Smooth muscle cell of the pulmonary artery (primary cell): ENCODE measurements at places on chromosomes 6 and 20. TPM values are rescaled to one million over a fixed set of nuclear protein-coding genes. Genes with fewer than 3 reads are reported as not detected.

Gene DNAH8
- under 0.01 TPM in 1 of 2 replicates, not detected in the other for total RNA-seq

Gene COL9A3
- 0.39 and 0.50 TPM in 2 replicates for total RNA-seq

Gene CCN5
- total RNA-seq, result 3.0 and 36.4 TPM in 2 replicates

Gene ZBTB12
- 7.6 and 9.8 TPM in 2 replicates for total RNA-seq

Gene PDE10A
- total RNA-seq, result 8.5 and 16.0 TPM in 2 replicates

Gene PRDM13
- total RNA-seq, result 0.07 TPM in 1 of 2 replicates, not detected in the other

Gene LTA
- not detected in 2 replicates for total RNA-seq

Gene DUSP15
- total RNA-seq, result 0.17 and 0.20 TPM in 2 replicates

Gene TPBG
- total RNA-seq, result 69.5 and 138 TPM in 2 replicates

Gene TRERF1
- 5.4 and 6.2 TPM in 2 replicates for total RNA-seq

Gene SYTL3
- 1.8 and 2.0 TPM in 2 replicates for total RNA-seq

Gene SPATA2
- total RNA-seq, result 2.8 and 3.6 TPM in 2 replicates

Gene MYL9
- 45.4 and 54.0 TPM in 2 replicates for total RNA-seq

Gene MEI4
- total RNA-seq, result not detected in 2 replicates

Gene NOTCH4
- total RNA-seq, result 0.65 and 0.96 TPM in 2 replicates

Gene TREM1
- total RNA-seq, result 1.5 and 19.5 TPM in 2 replicates

Gene SPAG4
- 18.4 and 23.3 TPM in 2 replicates for total RNA-seq

Gene RNF146
- total RNA-seq, result 37.4 and 46.1 TPM in 2 replicates

Gene FIG4
- total RNA-seq, result 19.9 and 25.9 TPM in 2 replicates

Gene BCLAF1
- total RNA-seq, result 70.7 and 78.7 TPM in 2 replicates

Gene KIF25
- 0.72 TPM in 1 of 2 replicates, not detected in the other for total RNA-seq

Gene SMAP1
- 29.9 and 31.5 TPM in 2 replicates for total RNA-seq

Gene RHAG
- not detected in 2 replicates for total RNA-seq

Gene MAS1
- under 0.01 and 0.20 TPM in 2 replicates for total RNA-seq

Gene SLC17A4
- total RNA-seq, result not detected in 2 replicates

Gene SS18L1
- total RNA-seq, result 11.7 and 19.4 TPM in 2 replicates

Gene SMIM29
- 27.0 and 36.0 TPM in 2 replicates for total RNA-seq

Gene ZNF165
- 0.13 and 0.26 TPM in 2 replicates for total RNA-seq

Gene TMC2
- total RNA-seq, result not detected in 2 replicates

Gene TAF4
- 5.7 and 7.0 TPM in 2 replicates for total RNA-seq

Gene GPX5
- not detected in 2 replicates for total RNA-seq
